Kidney tubule cell (primary cell): ENCODE measurements at places on chromosomes 2 and 18.

GRCh38 chr2:234874347-234875046 is 77.3 kb upstream of the SH3BP4 start:
- DNase-seq = no peak

GRCh38 chr2:125684256-125684655 is 971.7 kb upstream of the GYPC start:
- DNase-seq = no peak

- no peak for DNase-seq
Measured at GRCh38 chr2:24048769-24049484, 614 bp upstream of the FKBP1B start.

GRCh38 chr2:189933911-189934399 is 128.6 kb downstream of the MSTN start:
- DNase-seq = peak; percentile 87
